ENCODE measurements at places on chromosomes 2 and 18. TPM values are rescaled to one million over a fixed set of nuclear protein-coding genes. Genes with fewer than 3 reads are reported as not detected.
A peak's percentile ranks its signal among the peaks of the same experiment; 100 is the strongest.

DNA sequence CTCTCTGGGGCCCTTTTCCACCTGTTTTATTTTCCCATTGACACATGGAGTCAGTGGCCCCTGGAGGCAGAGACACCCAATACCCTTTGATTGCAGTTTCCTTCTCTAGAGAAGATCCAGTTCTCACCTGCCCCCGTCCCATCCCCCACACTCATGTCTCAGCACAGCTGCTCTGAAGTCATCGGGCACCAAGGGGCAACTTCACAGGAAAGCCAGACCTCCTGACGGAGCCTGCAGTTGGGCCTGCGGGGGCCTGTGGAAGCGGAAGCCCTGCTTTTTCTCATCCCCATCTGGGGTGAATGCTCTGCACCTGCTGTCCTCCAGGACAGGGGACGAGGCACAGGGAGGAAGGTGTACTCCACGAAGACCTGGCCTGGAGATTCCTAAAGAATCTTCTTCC lies 308.3 kb upstream of the EPAS1 start:
- DNase-seq, result no peak

Gene SP140
- not detected for total RNA-seq

DNA sequence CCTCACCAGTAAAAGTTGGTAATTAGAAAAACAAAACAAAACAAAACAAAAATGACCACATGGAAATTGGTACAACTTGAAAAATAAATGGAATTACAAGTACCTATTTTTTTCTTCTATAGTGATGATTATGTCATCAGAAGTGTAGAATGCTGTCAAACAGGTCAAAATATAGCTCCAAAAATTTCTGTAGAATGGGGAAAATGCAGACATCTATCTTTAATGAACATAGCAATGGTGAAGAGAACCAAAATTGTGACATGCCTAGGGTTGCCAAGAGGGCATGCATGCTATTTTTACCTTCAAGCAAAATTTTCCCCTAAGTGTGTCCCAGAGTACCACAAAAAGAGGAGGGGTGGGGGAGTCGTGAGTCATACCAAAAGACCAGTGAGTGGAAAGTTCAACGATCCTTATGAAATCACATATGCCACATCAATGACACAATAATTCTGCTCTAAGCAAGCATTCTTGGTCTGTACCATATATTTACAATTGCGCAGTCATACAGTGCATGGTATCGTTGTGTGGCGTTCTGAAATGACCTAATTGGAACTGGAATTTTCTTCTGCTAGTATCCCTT lies 1436.4 kb downstream of the SUCLG1 start:
- no peak for DNase-seq

Gene ACSL3
- total RNA-seq, result 163 TPM

DNA sequence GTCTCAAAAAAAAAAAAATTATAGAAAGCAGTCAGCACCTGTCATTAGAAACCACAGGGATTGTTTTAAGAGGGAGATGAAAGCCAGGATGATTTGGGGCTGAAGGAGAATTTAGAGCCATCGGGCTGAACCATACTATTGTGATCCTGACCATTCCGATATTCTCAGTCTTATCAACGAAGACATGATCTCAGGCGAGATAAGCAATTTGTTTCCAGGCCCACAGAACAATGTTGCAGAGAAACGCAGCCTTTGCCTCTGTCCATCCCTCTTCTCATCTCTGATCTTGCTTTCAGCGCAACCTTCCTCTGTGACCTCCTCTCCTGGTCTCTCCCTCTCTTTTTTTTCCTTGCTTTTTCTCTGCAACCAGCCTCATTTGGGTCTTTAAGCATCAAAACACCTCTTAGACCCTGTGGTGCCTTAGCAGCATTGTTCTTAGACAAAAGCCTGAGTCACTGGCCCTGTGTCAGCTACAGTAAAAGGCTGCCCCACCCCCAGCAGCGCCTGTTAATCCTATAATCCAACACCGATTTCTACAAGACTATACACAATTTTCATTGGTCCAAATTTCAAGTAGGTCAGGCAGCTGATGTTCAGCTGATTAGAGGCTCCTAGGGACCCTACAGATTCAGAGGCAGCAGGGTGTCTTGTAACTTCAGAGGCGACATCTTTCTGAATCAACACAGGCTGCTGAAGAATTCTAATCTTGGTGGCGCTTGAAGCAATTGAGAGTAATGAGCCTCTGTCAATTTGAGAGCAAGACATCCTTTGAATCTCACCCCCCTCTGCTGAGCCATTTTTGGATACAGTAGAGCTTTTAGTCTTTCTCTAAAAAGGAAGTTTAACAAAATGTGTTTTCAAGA lies 206.0 kb downstream of the NCK2 start:
- no peak for DNase-seq

- DNase-seq, result no peak
Observed at GRCh38 chr18:67553437-67553836, 36.9 kb upstream of the DSEL start.

DNA sequence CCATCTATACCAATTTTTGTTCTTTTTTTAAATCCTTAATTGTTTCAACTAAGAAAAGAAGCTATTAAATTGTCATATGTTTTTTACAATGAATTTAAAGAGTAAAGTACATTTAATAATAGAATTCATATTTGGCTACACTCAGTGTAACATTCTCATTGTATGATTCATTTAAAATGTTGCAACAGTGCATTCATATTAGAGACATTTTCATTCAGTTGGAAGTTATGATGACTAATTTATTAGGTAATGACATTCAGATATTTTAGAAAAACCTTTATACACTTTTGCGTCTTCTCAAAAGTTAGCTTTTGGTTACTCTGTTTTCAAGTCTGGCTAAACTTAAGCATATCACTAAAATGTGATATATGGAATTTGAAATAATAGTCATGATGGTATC lies 887.5 kb upstream of the NRXN1 start:
- no peak for DNase-seq

Gene PROKR1
- not detected for total RNA-seq

DNA sequence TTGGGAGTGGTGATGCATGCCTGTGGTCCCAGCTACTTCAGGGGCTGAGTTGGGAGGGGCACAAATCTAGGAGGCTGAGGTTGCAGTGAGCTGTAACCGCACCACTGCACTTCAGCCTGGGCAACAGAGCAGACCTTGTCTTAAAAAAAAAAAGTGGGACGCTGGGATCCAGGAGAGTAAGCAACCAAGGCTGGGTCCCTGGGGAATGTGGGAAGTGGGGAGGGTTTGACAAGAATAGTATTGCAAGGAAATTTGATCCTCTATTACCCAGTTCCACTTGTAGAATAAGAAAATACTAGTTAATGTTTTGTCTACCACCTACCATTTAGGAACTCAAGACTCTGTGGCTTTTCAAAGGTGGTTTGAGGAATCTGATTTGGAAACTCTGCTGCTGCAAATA lies 21.1 kb upstream of the DYTN start:
- DNase-seq, result no peak

DNA sequence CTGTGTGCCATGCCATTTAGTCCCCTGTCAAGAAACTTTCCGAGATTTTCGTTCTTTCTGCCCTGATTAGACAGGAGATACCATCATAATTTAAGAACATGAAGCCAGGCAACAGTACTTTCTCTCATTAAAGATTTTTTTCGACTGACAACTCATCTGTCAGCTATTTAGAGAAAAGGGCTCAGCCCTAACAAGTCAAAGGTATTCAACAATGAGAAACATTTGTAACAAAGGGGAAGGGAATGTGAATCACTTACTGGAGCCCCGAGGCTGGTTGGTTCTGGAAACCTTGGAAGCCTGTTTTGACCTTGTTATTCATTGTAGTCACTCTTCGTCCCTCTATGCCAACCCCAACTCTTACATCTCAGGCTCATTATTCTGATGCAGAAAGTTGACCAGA lies 199.4 kb downstream of the SPP2 start:
- peak; percentile 56 for DNase-seq
